ENCODE measurements at places on chromosomes 2 and 18.
A peak's percentile ranks its signal among the peaks of the same experiment; 100 is the strongest.

DNA sequence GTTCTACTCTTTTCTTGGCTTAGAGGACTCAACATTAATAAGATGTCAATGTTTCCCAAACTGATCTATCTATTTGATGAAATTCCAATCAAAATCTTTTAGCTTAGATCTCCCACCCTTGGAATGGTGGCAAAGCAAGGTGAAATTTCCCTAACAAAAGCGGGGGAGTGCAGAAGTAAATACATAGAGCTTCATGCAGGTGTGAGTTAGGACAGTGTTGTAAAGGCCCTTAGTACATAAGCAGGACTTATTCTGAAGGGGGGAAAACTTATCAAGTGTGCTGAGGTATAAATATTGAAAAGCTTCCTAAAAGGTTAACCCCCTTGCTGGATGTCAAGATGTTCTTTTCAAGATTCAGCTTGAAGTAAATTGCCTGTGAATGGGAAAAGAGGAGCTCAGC is 608.6 kb upstream of the CELF4 start:
- DNase-seq = no peak

GRCh38 chr2:165776013-165776412 is 18.0 kb downstream of the GALNT3 start:
- no peak for DNase-seq

GRCh38 chr18:23888881-23889280 is 125.7 kb upstream of the TTC39C start:
- DNase-seq = peak; percentile 22

DNA sequence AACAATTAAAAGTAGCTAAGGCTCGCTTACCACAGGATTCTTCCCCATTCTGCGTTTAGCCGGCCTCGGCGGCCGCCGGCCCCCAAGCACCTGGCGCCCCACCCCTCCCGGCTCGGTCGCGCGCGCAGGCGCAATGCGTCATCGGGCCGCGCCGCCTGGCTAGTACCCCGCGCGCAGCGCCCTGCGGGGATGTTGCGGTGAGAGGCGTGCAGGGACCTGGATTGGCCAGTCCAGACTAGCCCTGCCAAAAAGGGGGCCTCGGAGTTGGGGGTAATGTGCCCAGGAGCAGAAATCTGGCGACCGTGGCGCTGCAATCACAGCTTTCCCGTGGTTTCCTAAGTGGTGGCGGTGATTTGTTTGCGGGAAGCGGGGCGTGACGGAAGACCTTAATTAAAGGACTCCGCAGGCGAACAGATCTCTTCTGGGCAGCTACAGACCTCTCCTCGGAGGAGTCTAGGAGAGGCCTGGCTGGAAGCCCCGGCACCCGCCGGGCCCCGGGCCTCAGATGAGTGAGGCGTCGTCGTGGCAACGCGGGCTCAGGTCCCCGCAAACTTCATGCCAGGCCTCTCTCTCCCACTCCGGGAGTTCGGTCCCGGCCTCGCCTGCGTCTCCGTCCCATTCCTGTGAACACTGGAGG is 606 bp downstream of the TMEM237 start:
- DNase-seq = peak; percentile 89

DNA sequence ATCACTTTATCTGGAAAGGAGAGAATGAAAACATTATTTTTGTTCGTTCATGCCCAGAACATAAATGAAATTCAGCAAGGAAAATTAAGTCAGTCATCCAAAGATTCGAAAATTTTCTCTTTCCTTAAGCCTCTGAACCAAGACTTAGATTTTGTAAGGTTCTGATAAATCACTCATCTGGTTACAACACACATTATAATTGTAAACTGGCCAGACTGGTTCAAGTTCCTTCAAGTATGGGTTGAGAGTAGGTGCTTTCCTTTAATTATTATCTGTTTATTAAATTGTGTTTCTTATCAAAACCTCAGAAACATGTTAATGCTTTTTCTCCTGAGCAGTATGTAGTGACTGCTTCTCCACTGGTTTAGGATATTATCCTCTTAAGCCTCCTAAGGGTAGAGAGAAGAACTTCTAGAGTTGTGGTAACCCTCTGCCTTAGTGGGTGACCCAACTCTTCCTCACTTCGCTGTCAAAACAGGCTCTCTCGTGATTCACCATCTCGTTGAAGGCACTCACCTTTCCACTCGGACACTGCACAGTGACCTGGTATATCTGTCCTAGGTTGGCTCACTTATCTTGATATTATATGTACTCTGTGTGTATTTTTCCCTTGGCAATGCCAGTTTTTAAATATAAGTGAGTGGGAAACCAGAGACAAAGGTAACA is 325.9 kb downstream of the PAX3 start:
- DNase-seq = no peak

- DNase-seq = peak; percentile 23
Measured at GRCh38 chr18:76490670-76491472, 4.2 kb downstream of the ZNF516 start.

GRCh38 chr2:150981826-150982225 is 279.8 kb downstream of the RBM43 start:
- DNase-seq = no peak

- peak; percentile 37 for DNase-seq
Measured at GRCh38 chr2:67255933-67256615, 141.1 kb upstream of the ETAA1 start.

GRCh38 chr2:18167871-18168270 is 289.4 kb downstream of the KCNS3 start:
- no peak for DNase-seq

GRCh38 chr2:127320586-127321275 is 26.8 kb upstream of the ERCC3 start:
- DNase-seq = no peak

- peak; percentile 64 for DNase-seq
Measured at GRCh38 chr2:66574701-66575624, 140.0 kb downstream of the MEIS1 start.

- DNase-seq = no peak
Measured at GRCh38 chr2:100870652-100871531, 51.0 kb downstream of the NPAS2 start.

GRCh38 chr2:169105476-169105875 is 36.1 kb downstream of the DHRS9 start:
- no peak for DNase-seq
